ENCODE measurements at places on chromosomes 6 and 20.

GRCh38 chr6:132961610-132962009 lies 147.2 kb downstream of the RPS12 start:
- DNase-seq: no peak

DNA sequence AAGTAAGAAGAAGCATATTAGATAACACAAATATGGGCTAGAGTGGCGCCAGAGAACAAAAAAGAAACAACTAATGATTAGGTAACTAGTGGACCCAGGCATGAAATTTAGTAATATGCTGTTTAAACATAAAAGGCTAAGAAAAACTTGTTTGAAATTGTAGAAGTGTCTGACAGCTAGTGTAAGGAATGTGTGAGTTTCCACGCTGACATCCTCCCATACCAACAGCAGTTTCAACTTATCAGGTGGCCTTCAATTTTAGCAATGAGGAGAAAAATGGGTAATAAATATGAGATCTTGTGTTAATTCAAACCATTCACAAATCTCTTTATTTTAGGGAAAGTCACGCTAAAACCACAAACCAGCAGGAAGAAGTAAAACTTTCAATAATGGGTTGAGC lies 440.2 kb upstream of the FLRT3 start:
- DNase-seq: no peak

- no peak for DNase-seq
Measured at GRCh38 chr6:24901698-24902328, 33.9 kb downstream of the RIPOR2 start.

DNA sequence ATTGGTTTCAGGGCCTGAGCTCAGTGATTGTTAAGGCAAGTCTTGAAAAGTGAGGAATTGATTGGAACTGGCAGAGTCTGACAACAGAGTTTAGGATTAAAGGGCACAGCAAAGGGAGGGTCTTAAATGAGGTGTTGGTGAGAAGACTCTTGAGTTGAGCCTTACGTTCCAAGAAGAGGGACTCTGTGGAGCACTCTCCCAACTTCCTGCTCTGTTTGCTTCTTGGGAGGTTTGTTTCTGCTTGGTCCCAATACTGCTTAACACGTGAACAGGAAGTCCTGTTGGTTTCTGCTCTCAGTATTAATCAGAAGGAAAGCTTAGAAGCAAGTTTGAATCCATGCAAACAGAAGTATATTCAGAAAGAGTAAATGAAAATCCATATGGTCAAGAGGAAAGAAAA lies 15.6 kb upstream of the SYNDIG1 start:
- no peak for DNase-seq

DNA sequence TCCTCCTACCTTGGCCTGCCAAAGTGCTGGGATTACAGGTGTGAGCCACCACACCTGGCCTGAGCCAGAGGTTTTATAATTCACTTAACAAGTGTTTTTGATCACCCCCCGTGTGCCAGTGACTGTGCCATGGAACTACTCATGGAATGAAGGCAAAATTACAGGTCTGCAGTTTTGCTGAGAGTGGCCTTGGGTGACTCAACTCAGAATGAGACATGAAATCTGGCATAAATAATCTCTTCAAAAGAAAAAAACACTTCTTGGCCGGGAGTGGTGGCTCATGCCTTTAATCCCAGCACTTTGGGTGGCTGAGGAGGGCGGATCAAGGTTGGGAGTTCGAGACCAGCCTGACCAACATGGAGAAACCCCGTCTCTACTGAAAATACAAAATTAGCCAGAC lies 166.9 kb upstream of the SALL4 start:
- DNase-seq: no peak

GRCh38 chr6:166494757-166495486 lies 91.6 kb downstream of the RAMACL start:
- DNase-seq: no peak

- DNase-seq: no peak
Measured at GRCh38 chr6:66605971-66606370, 898.9 kb upstream of the EYS start.

GRCh38 chr6:49841424-49841823 lies 24.9 kb downstream of the CRISP1 start:
- no peak for DNase-seq

DNA sequence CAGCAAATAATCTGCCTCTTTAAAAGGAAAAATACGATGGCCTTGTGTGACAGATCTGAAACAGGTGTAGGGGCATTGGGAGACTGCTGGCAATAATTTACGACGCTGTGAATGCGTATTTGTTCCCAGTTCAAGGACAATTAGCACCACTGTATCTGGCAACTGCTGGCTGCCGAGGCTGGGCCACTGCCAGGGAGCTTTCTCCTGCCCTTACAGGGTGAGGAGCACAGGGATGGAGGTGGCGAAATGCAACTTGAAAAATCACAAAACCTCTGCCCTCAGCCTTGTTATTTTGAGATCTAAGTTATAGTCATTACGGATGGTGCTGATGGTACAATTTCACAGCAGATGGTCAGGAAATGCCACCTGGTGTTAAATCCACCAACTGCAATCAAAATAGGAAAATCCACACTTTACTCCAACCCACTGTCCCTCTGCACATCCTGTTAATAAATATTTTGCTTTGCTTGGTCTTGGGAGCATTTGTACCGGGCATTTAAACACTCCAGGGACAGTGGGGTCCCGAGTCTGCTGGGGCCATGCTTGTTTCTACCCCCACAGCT lies 6.4 kb downstream of the MYLK4 start:
- DNase-seq: peak; percentile 79

GRCh38 chr6:158778005-158778527 lies 41.1 kb downstream of the EZR start:
- DNase-seq: no peak

- no peak for DNase-seq
Measured at GRCh38 chr6:112600168-112600567, 253.0 kb downstream of the RFPL4B start.

DNA sequence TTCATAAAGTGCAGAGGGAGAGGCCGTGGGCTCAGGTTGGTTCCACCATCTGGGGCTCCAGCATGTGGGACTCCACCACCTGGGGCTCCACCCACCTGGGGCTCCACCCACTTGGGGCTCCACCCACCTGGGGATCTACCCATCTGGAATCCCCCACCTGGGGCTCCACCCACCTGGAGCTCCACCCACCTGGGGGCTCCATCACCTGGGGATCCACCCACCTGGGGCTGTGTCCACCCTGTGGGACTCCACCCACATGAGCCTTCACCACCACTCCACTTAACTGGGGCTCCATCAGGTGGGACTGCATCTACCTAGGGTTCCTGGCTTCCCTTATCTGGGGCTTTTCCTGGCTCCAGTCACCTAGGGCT lies 226.0 kb upstream of the CDYL start:
- DNase-seq: no peak

DNA sequence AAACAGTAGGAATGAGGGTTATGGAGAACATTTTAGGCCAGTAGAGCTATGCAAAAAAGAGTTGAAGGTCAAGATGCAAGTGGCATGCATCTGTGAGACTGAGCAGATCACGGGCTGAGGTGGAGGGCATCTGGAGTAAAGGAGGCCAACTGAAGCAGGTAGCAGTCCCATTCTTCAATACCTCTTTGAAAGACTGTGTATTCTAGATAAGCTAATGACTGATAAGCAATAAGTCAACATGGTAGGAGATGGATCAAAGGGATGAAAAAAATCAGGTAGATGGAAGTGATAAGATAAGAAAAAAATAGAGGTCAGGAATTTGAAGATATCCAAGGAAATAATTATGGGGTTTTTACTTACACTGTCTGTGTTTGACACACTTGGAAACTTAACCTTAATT lies 55.6 kb downstream of the ARMC2 start:
- DNase-seq: no peak

DNA sequence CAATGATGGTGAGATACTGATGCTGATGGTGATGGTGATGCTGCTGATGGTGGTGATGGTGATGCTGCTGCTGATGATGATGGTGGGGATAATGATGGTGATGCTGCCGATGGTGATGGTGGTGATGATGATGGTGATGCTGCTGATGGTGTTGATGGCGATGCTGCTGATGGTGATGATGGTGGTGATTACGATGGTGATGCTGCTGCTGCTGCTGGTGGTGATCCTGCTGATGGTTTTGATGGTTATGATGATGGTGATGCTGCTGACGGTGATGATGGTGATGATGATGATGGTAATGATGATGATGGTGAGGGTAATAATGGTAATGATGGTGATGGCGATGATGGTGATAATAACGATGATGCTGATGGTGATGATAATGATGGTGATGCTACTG lies 50.0 kb downstream of the ARHGAP40 start:
- no peak for DNase-seq

GRCh38 chr6:105880030-105880492 lies 206.1 kb upstream of the PRDM1 start:
- DNase-seq: no peak

DNA sequence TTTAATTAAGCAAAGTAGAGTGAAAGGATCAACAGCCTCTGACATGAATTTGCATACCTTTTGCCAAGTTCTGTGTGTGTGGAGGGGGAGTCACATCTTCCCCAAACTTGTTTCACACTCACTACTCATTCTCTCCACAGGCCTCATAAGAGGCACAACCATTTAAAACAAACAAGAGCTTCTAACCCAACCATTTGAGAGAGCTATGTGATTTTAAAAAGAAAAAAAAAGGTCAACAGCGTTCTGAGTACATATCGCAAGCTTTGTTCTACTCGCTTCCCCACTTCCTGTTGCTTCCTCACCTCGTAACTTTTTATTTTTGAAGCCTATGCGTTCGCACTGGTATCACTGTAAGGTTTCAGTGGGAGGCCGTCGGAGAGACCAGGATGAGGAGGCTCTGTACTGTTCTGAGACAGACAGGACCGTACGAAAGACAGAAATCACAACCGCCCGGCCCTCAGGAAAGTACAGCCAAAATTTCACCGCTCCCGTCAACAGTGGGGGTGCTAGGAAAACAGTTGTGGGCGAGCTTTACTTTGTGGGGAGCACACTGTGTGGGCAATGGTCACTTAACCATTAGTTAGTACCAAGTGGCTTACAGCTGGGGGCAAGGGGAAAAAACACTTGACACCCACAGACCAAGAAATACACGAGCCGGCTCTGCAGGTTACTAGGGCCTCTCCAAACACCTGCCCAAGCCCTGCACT lies 61.3 kb downstream of the TRERF1 start:
- DNase-seq: no peak

GRCh38 chr6:137493218-137494038 lies 766 bp downstream of the OLIG3 start:
- no peak for DNase-seq

DNA sequence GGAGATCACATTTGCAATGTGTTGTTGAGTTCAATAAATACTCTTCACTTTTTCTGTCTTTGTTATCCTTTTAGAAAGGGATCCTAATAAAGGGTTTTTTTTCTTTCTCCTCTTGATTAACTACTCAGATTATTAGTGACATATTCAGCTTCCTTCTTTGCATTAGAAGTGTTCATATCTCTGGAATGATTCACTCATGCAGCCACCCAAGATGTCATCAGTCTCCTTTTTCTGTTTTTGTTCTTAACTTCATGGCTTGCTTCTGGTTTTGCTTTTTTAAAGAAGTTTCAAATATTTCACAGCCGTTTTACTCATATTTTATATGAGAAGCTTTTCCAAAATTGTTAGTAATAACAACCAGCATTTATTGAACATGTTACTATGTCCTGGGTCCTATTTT lies 187.6 kb downstream of the TMEM242 start:
- no peak for DNase-seq

- DNase-seq: no peak
Measured at GRCh38 chr20:50521221-50522052, 11.3 kb downstream of the PTPN1 start.

DNA sequence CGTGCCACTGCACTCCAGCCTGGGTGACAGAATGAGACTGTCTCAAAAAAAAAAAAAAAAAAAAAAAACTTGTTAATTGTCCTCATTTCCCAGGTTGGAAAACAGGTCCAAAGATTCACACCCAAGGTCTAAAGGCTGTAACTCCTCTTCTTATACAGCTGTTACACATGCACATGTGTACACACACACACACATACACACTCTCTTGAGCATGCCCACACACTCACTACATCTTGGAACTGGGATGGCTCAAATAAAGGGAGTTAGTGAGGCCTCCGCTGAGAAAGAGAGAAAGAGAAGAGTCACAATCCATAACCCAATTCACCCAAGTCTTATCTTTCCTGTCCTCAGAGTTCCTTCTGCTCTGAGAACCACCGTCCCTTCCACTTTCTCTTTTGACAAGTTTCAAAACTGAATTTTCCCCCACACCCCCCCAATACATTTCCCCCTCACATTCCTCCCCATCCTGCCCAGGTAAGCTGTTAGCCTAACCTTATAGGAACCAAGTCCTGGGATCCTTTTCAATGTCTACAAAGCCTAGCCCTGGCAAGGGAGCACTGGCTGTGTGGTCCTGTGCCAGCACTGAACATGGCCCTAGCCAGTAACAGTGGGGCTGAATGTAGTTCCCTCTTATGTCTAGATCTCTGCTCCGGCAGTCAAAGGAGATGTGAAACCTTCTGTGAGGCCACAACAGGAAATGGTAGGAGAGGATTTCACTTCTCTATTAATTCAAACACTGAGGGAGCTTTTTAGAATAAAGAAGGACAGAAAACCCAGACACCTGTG lies 3.2 kb upstream of the HLA-DMB start:
- no peak for DNase-seq

DNA sequence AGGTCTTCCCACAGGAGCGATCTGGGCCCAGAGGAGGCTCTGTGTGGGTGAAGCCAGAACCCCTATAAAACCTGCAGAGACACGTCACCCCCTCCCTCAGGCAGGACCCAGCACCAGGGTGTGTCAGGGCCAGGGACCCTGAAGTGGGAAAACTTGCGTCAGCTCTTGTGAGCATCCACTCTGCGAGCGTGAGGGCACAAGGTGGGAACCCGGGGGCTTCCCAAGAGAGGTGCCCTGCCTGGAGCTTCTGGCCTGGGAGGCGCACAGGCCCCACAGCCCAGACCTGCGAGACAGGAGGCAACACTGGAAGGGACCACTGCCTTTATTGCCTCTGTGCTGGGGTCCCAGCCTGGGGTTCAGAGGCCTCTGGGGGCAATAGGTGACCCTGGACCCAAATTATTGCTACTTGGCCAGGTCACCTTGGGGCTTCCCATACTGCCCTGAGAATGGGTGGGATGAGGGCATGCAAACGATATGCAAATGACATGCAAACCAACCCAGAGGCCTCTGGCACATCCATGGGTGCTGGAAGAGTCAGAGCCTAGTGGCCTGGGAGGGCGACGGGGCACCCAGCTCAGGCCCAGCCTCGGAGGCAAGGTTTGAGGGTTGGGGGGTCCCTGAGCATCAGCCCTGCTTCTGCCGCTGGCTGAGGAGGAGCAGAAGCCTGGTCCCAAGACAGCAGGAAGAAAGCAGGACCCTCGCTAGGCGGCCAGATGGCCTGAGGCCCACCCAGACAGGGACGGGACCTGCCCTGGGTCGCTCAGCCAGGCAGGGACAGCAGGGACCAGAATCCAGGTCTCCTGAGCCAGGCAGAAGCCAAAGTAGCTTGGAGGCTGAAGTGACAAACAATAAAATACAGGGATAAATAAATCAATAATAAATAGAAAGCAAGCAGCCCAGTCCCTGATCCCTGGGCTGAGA lies 5.1 kb upstream of the C20orf144 start:
- no peak for DNase-seq

GRCh38 chr6:49546331-49546730 lies 4.1 kb upstream of the C6orf141 start:
- DNase-seq: no peak

All from NCI-H1105 (cell line).